ENCODE measurements at places on chromosomes 3 and 15.
A peak's percentile ranks its signal among the peaks of the same experiment; 100 is the strongest.

DNA sequence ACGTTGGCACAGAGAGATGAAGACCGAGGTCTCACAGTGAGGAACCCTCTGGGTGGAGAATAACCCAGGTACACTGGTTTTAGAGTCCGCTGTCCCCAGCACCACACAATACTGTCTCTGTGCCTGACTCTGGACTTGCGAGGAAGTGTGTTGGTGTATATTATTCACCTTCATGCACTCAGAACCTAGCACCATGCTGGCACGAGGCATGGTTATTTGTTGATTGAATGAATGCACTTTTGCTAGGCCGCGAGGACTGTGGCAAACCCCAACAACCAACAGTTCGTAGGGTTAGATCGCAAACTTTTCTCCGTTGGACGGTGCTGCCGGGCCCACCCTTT is 484 bp upstream of the C3orf52 start:
- DNase-seq, result no peak

GRCh38 chr15:99711625-99712024 is 21.6 kb downstream of the LYSMD4 start:
- DNase-seq, result no peak

DNA sequence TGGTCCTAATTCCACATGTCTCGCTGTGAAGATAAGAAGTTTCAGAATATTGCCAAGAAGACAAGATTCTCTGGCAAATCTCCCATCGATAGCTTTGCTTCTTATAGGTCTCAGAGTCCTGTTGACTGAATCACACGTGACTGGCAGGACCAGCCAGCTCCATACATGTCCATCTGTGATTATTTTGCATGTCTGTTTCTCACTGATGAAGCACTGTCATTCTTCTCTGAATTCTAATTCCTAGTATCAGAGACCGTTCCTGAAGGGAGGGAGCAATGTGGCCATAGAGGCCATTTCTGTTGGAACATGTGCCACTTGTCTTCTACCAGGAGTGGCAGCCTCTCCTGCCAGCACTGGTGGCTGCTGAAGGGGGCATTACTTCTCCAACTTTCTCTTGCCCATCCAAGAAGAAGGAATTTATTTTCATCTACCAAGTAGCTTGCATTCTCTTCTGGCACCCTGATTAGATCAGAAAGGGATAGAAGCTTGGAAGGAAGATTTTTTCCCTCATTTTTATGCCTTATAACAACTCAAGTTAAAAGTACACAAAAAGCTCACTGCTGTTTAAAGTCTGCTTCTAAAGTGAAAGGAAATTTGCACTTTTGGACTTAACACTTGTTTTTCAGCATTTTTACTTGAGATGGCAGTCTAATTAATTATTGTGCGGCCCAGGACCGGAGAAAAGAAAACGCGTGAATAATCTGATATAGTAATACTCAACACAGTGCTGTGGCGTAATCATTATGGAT is 115.8 kb downstream of the IQCH start:
- no peak for DNase-seq

GRCh38 chr3:6260551-6261191 is 600.2 kb upstream of the GRM7 start:
- no peak for DNase-seq

- no peak for DNase-seq
These were observed 366.6 kb downstream of the GBE1 start for GRCh38 chr3:81394651-81395524.

GRCh38 chr15:64251658-64252057 is 88.8 kb upstream of the PPIB start:
- DNase-seq, result no peak

DNA sequence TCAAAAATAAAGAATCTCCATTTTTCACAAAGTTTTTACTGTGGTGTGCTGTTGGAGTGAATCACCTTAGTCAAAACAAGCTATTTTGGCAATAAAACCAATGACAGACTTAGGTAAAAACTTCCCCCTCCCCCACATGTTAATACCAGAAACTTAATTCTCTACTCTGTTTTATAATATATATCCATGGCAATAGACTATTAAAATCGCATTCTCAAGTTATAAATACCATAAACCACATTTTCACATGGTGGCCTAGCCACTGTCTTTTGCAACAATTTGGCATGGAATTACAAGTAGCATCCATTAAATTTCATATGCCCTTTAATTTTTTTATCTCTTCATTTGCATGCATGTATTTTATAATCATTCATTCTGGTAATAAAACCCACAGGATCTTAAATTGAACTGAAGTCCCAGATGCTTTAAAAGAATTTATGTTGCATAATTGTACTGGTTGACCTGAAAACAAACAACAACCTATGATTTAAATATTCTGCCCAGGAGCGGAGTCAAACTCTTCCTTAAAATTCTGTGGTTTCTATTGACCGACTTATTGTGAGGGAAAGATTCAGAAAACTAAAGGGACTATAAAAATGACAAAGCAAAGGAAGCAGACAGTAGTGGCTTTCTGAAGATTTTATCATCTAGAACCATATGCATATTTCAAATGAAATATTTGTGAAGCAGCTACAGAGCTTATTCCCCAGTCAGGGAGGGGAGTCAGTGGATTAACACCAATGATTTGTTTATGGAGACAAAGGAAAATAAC is 229.0 kb upstream of the TBL1XR1 start:
- DNase-seq, result no peak

GRCh38 chr15:94909510-94909909 is 678.1 kb downstream of the MCTP2 start:
- no peak for DNase-seq

DNA sequence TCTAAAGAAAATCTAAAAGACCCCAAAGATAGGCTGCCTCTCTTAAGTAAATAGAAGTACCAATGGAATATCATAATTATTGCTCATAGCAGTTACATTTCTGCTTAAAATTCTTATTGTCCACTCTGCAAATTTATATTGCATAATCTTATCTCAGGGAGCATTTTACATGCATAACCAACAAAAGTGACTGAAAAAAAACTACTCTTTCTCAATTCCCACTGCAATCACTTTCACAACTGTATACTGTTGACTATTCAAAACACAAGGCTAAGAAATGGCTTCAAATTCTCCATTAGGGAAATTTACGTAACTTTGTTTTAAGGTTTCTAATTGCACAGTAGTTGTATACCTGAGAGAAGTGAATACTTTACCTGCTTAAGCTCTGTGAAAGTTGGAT is 56.3 kb downstream of the HMG20A start:
- DNase-seq, result no peak

GRCh38 chr15:49712846-49713450 is 92.1 kb downstream of the DTWD1 start:
- no peak for DNase-seq

GRCh38 chr3:81339040-81339845 is 422.2 kb downstream of the GBE1 start:
- DNase-seq, result no peak

- no peak for DNase-seq
These were observed 3.9 kb upstream of the BDH1 start for GRCh38 chr3:197559651-197560050.

DNA sequence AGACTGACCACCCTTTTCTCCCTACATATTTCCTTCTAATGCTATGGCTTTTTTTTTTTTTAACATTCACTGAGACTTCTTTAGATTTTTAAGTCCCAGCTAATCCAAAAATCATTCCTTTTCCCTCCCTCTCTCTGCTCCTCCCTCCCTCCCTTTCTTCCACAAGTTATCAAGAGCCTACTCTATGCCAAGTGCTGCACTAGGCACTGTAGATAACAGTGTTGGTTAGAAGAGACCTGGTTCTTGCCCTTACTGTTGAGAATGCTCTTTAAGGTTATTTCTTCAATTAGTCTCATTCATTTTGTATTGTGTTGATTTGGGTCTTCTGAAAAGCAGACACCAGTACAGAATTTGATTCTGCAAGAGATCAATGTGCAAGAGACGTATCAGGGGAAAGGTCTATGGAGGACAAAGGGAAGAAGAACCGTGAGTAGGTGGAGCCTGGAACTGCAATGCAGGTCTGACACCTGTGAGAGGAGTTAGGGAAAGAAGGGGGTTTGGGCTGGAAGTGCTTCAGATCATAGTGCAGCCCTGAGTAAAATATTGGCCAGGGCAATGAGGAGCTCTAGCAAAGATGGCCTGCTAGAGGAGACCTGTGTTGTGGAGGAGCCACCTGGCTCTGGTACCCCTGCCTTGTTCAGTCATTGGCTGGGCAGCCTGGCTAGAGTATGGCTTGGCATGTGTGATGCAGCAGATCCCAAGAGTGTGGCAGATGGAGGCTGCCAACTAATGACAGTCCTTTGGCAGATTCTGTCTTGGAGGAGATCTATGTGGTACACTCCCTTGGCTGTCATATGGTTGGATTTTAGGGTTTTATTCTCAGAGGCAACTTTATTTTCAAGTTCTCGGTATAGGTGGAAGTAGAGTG is 9.7 kb upstream of the PCOLCE2 start:
- DNase-seq, result no peak

DNA sequence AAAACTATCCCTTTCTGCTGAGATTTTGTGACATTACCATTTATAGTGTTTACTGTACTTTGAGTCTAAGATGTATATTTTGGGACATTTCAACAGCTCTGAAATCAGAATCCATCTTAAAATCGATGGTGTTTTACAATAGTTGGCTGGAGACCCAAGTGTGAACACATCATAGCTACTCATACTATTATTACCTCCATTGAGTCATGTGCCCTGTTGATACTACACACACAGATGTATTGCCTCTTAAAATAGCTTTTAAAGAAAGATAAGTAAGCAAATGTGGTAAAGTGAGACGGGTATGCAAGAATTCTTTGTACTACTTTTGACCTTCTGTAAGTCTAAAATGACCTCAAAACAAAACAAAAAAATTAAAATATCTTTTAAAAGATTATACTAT is 6.7 kb downstream of the LMOD3 start:
- no peak for DNase-seq

GRCh38 chr15:52102463-52102862 is 10.1 kb downstream of the BCL2L10 start:
- DNase-seq, result no peak

DNA sequence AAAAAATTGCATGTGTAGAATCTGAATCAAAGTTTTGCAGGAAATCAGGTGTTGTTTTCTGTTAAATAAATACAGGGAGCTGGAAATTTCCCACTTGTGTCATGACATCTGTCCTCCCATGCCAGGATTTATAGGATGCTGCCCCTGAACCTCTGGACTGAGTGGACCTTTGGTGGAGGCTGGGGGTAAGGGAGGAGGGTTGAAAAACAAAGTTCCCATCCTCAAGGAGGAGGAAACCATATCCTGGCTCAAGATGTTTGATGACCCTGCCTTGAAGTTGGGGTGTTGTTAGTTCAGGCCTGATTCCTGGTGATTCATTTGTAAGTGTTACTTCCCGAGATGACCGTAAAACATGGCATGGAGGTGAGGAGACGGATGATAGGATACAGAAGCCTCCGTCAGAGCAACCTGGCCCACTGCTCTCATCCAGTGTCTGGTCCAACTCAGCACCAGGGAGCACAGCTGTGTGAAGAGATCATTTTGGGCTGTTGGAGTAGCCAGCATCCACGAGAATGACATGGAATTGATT is 223.6 kb downstream of the CACNA2D3 start:
- no peak for DNase-seq

DNA sequence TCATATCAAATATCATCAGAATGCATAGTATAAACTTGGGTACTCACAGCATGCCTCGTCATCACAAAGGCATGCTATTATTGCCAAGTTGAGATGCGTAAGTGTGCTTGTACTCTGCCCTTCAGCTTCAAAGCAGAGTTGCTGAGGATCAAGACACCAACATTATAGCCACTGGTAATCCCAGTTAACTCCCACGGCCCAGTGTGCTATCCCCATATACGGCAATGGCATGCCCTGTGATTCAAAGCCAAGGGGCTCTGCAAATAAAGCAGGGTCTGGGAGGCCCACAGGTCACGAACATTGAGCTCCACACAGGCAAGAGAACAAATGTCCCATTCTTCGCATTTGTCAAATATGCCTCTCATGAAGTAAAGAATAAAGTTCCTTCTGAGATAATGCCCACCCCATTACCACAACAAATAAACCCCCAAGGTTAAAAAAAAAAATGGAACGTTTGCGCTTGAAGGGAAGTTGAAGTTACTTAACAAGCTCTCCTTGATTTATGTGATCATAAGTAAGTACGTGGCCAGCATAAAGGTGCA is 298.1 kb upstream of the NECTIN3 start:
- DNase-seq, result no peak

DNA sequence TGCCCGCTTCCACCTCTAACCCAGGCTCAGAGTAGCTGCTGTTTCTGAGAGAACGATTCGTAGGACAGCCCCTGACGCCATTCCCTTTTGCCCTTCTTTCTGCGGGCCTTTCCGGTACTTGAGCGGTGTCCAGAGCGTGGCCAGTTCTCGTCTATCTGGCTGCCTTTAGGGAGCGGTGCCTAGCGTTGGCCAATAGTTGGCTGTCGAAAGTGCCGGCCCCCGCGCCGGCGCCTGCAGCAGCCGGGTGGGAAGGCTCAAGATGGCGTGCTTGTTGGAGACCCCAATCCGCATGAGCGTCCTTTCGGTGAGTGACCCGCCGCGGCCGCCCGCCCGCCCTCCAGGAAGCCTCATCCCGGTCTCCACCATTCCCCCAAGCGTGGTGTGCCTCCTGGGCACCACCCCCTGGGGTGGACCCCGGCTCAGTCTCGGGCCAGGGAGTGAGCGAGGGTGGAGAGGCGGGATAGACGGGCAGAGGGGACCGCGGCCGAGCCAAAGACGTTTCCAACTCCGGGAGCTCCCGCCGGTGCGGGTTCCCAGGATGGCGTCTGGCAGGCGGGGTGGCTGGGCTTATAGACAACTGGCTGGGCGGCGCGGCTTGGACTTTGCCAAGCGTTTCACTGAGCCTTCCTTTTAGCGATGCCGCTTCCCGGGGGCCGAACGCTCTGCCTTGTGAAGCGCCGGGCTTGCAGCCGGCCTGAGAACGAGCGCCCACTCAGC is at the start of gene ARMC8:
Gene ARMC8, plus strand, starts transcription at position 6 of the 717 bp plus-strand sequence. Its CDS starts 254 bp downstream, at position 260.
- peak; percentile 62 for DNase-seq

- no peak for DNase-seq
These were observed 644 bp upstream of the NGLY1 start for GRCh38 chr3:25783661-25784512.

DNA sequence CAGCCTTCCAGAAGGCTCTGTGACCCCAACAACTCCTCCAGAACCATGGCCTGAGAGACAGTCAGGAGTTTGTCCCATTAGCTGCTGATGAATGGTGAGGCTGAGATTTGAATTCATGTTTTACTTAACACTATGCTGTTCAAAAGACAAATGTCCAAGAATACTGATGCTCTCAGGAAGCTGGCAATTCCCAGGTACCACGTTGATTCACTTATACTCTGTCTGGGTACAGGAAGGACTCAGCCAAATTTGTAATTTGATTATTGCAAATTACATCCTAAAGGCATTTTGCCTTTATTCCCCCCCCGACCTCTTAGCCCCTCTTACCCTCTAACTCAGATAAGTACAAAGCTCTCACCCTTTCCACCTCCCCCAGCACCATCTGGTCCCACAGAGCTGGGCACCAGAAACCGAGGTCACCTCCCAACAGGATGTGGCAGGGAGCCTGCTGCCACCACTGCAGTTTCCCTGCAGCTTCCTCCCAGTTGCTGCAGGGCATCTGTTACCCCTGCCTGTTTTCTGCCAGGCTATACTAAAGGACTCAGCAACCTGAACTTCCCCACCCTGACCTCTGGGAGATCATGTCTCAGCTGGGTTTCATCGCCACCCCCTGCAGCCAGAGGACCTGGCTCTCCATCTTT is 33.6 kb downstream of the EAF1 start:
- DNase-seq, result peak; percentile 55

Measured in cerebellum (tissue), 4 donors.